Glomerular endothelial cell (primary cell): ENCODE measurements at places on chromosomes 6 and 20. TPM values are rescaled to one million over a fixed set of nuclear protein-coding genes. Genes with fewer than 3 reads are reported as not detected.

DNA sequence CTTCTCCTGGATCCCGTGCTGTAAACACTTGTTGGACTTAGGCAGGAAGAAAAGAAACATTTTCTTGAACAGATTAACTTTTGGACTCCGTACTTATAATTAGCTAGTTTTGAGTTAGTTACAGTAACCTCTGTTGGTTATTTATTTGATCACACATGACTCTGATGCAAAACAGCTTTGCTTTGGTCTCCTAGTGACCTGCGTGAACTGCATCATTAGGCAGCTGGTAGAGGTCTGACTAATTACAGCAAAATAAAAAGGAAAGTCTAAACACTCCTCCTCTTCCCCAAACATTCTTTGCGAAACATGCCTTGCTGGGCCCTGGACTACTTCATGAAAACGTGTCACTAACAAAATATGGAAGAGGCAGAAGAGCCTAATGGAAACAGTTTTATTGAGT lies 61.1 kb upstream of the ZFP64 start:
- no peak for DNase-seq

GRCh38 chr6:104995989-104996617 lies 39.2 kb downstream of the LIN28B start:
- DNase-seq: peak; percentile 16

GRCh38 chr6:81814370-81815076 lies 62.0 kb upstream of the TENT5A start:
- DNase-seq: no peak

DNA sequence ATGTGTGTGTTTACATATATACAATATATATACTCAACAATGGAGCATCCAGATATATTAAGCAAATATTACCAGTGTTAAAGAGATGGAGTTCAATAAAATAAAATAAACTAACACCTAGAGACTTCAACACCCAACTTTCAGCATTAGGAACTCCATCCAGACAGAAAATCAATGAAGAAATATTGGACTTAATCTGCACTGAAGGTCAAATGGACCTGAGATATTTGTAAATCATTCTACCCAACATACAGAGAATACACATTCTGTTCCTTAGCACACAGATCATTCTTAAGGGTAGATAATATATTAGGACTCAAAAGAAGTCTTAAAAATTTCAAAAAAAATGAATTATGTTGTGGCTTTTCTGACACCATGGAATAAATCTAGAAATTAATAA lies 832.3 kb upstream of the ADGRB3 start:
- DNase-seq: no peak

DNA sequence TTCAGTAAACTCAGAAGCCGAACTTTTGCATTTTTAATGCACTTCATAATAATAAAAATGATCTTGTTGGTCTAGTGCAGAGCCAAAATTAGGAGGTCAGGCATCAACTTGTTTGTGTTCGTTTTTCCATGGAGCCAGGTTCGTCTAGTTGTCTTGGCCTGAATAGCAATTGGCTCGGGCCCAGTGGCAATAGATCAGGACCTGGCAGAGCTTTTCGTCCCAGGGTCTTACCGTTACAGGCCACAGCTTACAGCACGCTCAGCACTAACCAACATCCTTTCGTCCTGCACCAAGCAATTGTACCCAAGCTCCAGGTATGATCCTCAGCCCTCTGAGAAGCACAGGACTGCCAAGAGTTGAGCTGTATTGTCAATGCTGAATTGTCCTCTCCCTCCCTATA lies 240.5 kb upstream of the PLN start:
- no peak for DNase-seq

DNA sequence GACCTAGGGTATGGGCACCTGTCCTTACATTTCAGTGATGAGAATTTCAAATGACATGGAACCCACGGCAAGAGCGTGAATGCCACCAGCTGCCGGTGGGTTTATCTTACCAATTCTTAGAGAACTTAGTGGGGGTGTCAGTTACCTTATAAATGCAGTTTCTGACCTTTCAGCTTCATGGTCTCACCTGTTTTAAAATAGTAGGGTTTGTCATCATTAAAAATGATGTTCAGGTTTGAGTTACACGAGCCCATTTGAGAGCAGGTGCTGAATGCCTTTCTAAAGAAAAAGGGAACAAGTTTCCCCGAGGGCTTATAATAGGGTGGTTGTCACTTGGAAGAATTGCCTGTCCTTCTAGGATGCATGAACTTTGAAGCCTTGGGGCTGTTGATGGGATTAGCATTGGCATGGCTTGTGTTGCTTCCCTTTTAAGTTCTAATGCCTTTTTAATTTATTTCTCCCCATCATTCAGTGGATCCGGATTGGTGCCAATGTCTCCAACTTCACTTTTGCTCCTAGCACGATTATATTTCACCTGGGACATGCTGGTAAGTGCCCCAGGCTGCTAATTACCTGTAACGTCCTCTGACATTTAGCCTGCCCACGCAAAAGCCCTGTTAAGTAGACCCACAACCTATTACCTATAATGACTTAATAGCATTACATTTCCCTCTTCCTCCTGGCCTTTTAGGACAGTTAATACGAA lies 27.9 kb downstream of the GHRH start:
- no peak for DNase-seq

GRCh38 chr6:951399-952181 lies 258.7 kb upstream of the EXOC2 start:
- no peak for DNase-seq

- DNase-seq: no peak
Measured at GRCh38 chr6:52500238-52501129, 76.4 kb downstream of the TRAM2 start.

GRCh38 chr6:161199850-161200249 lies 74.0 kb downstream of the AGPAT4 start:
- no peak for DNase-seq

- no peak for DNase-seq
Measured at GRCh38 chr6:118529756-118530155, 18.3 kb upstream of the PLN start.

DNA sequence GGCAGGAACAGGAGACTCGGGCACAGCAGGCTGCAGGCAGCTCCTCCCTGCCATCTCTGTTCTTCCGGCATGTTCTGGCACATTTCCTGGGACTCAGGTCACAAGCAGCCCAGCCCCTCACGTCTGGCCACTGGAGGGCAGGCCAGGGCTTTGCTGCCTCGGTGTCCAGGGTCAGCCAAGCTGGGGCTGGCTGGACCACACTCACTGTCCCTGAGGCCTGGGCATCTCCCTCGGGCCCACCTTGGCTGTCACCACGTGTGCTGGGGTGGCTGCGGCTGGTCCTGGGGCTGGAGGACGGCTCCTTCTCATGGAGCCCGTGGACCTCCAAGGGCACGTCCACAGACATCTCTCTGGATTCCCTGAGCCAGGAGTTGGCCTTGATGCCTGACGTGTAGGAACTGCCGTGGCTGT lies 18.5 kb downstream of the FRMD1 start:
- no peak for DNase-seq

GRCh38 chr6:157099912-157100593 lies 223.3 kb downstream of the TMEM242 start:
- no peak for DNase-seq

DNA sequence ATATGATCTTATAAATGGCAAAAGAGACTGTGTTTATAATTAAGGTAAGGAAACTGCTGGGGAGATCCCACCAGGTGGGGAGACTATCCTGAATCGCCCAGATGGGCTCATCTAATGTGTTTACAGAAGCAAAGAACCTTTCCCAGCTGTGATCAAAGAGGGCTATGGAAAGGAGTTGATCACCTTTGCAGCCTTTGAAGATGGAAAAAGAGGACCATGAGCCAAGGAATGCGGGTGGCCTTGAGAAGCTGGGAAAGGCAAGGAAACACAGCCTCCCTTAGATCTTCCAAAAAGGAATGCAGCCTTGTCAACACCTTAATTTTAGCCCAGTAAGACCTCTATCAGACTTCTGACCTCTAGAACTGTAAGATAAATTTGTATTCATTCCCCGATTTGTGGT lies 66.5 kb upstream of the ADGRG6 start:
- no peak for DNase-seq

GRCh38 chr6:161373905-161374451 lies 100.1 kb upstream of the AGPAT4 start:
- DNase-seq: peak; percentile 18

DNA sequence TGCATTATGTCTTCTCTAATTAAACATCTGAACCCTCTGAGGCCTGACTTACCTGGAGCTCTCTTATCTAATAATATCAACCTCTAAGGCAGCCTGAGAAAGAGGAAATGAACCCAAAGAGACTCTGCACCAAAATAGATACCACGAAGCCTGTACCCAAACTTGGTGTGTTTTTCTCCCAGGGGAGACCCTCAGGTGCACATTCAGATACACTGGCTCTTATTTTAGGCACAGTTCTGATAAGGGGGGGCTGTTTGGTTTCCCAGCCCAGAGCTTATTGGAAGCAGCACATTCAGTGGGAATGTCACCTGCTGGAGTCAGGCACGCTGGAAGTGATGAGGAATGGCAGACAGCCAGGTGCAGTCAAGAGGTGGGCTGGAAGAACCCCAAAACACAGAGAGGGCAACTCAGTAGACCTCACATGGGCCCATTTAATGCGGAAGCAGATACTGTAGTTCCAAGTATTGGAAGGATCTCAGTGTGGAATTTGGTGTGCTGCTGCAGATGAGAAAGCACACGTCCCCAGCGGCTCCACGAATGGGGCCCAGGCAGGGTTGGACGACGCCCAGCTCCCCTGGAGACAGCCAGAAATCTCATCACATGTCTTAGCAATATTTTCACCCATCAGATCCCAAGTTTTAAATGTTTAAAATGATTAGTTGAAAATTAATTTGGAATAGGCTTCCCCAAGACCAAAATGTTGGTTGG lies 9.7 kb upstream of the CCR6 start:
- no peak for DNase-seq

GRCh38 chr20:37519508-37520418 lies 1.3 kb upstream of the NNAT start:
- no peak for DNase-seq

- no peak for DNase-seq
Measured at GRCh38 chr6:122347751-122348150, 51.7 kb upstream of the HSF2 start.

DNA sequence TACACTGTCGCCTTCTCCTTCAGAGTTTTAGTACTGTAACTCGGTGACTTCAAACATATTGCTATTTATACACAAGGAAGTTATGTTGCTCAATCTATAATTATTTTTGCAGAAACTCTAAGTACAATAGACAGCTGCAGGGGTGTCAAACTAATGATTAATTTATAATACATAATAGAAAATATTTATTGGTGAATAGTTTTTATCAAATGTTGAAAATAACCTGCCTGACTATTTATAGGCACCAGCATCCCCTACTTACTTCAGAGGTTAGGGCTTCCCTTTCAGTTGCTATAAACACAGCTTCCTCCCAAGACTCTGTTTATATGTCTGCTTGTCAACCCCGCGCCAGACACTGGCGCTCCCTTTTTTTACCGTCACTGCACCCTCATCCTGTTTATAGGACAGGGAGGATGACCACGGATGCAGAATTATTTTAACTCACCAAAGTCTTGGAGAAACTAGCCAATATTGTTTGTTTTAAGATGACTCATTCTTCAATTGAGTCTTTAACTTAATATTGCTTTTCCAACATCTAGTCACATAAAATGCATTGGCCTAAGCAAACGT lies 225.0 kb downstream of the ALDH8A1 start:
- DNase-seq: no peak

DNA sequence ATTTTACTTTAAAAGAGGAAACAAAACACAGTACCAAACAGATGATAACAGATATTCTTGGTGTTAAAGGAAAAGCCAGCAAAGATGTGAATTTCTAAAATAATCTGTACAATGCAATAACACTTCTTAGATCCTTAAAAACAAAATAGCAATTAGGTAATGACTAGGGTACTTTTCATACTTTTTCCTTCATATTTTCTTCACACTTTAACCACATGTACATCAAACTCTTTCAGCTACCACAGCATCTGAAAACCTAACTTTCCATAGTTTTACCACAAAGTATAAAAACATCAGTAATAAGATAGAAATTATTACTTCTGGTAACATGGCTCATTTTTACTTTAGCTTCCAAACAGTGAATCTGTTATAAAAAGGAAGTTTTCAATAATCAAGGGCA lies 141.3 kb downstream of the MMS22L start:
- DNase-seq: no peak

- no peak for DNase-seq
Measured at GRCh38 chr6:136975089-136975715, 53.1 kb downstream of the SLC35D3 start.

- DNase-seq: no peak
Measured at GRCh38 chr20:8401556-8401955, 269.5 kb downstream of the PLCB1 start.

DNA sequence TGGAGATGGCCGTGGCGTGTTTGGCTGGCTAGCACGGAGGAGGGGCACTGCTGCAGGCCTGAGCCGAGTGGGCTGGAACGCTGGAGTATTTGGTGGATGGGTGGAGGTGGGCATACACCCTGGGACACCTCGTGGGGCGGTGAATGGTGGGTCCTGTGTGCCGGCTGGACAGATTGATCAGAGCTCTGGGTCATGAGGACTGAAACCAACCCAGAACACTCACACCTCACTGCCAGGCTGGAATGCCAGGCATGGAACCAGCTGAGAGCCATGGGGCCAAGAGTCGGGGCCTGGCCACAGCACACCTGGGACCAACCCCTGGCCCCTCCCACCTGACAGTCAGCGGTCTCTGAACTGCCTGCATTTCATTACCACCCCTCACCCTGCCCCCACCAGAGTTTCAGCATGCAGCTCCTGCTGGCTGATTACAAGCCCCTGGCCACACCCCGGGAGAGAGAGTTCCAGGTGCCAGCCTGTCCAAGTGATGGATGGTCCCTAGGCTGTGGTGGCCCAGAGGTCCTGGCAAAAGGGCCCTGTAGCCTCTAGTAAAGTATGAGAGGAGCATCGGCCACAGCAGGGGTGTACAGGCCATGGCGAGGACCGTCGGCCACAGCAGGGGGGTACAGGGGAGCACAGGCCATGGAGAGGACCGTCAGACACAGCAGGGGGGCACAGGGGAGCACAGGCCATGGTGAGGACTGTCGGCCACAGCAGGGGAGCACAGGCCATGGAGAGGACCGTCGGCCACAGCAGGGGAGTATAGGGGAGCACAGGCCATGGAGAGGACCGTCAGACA lies 3.3 kb downstream of the NPBWR2 start:
- DNase-seq: no peak

GRCh38 chr20:8082989-8083388 lies 49.1 kb upstream of the PLCB1 start:
- DNase-seq: no peak

DNA sequence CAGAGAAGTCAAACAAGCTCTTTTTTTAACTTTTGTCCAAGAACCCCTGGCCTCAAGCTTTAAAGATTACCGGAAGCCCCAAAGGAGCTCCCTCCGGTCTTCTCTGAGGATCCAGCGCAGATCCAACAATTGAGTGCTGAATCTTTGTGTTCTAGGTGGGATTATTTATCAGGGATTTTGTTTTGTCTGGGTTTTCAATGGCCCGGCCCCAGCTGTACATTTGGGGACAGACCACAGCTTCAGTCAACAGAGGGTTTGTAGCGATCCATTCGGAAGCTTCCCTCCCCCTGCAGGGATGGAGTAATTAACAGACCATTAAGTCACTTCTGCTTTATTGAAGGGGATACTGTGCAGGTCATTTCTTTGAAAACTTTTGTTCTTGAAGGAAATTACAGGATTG lies 7.8 kb downstream of the OLIG3 start:
- DNase-seq: no peak

The PLCB4 gene
- 4.3 and 5.9 TPM in 2 replicates for total RNA-seq

The OOEP gene
- not detected in 2 replicates for total RNA-seq

The GHRH gene
- total RNA-seq: not detected in 2 replicates

The SMLR1 gene
- total RNA-seq: not detected in 2 replicates

The SLC17A9 gene
- 5.3 and 22.9 TPM in 2 replicates for total RNA-seq

The MAS1 gene
- total RNA-seq: not detected in 2 replicates
